ENCODE measurements at places on chromosomes 4 and X.

- DNase-seq, result no peak
Observed at GRCh38 chr4:76781698-76782595, 116.0 kb downstream of the SOWAHB start.

GRCh38 chr4:167986044-167986443 is 106.3 kb upstream of the ANXA10 start:
- DNase-seq, result no peak

DNA sequence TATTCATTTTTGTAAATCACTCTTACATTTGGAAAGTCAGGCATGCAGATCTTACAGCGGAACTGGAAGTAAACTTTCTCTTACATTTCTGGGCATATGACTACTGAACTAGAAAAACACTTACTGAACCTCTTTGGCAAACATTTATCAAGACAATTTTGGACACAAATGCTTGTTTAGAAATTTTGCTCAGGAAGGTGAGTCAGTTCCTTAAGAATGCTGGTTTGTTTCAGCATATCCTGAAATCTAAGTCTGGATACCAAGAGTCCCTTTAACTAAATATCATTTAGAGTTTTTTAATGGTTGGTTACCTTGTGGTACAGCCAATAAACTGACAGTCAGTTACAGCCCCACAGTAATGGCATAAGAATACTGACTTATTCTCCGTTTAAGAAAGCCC is 15.0 kb downstream of the SHISA3 start:
- DNase-seq, result no peak

- DNase-seq, result peak; percentile 31
Observed at GRCh38 chr4:5710961-5711478, at the start of gene EVC. EVC (plus strand) TSS chr4:5711201; CDS start chr4:5711381, 180 bp downstream.

DNA sequence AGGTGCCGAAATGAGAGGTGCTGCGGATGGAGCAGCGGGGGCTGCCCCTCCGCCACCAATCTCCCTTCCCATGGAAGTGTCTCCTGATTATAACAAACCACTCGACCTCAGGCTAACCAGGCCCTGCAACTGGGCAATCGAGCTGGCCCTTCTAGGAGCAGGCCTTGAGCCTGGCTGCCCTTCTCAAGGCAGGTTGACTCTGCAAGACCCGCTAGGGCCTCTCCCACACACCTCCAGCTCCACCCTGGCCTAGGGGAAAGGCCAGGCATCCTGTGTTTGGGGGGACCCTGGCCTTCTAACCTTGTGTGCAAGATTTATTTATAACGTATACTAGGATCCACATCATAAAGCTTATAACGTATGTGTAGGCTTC is 3.7 kb upstream of the BCOR start:
- DNase-seq, result no peak

- DNase-seq, result no peak
Observed at GRCh38 chrX:23666282-23666681, 1.0 kb upstream of the PRDX4 start.

GRCh38 chr4:14910411-14910810 is 91.9 kb upstream of the CPEB2 start:
- DNase-seq, result no peak
